ENCODE measurements at places on chromosomes 4 and X.
A peak's percentile ranks its signal among the peaks of the same experiment; 100 is the strongest.

DNA sequence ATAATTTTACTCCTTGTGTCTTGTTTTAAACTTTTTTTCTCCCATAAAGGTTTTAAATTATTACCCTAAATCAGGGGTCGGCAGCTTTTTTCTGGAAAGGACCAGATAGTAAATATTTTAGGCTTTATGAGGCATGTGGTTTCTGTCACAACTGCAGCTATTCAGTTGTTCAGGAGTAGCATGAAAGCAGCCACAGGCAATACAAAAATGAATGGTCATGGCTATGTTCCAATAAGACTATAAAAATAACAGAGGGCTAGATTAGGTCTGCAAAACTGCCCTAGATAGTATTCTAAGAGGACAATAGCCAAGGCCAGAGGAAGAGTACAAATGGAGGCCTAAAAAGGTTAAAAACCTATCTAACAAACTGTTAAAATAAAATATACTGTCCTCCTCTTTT, 24.6 kb downstream of the HERC5 start:
- no peak for DNase-seq

DNA sequence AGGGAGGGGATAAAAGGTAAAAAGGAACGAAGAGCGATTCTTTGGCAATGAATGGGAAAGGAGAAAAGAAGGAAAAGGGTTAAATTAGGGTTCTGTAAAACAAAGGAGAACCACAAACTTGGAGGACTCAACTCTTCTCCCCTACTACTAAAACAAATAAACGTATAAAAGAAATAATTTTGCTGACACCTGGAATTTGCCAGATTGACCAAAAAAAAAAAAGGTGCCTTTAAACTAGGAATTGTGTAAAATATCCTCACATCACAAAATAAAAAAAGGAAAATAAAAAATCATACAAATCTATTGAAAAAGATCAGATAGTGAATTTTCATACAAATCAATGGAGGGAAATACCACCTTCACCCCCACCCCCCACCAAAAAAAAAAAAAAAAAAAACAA, 129.3 kb downstream of the BMPR1B start:
- no peak for DNase-seq

DNA sequence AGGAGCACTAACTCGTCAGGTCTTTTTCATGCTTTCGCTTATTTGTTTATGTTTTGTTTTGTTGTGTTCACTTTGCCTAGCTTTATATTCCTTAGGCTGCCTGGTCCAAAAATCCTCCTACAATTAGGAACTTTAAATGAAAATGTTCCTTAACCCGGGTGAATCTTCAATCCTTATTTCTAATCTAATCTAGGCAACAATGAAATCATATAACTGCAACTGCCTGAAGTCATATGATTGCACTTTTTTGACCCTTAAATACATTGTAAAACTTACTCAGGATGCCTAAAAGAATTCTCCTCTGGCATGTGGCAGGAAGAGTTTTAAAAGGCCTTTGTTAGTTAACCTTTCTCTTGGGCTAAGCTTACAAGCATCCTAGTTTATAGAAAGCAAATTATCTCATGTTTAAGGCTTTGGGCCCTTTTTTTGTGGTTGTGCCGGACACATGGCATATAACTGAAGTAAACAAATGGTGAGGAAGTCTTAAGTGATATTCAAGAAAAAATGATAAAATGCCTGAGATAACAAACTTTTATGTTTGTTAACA, 279.4 kb downstream of the FAT4 start:
- DNase-seq, result no peak

DNA sequence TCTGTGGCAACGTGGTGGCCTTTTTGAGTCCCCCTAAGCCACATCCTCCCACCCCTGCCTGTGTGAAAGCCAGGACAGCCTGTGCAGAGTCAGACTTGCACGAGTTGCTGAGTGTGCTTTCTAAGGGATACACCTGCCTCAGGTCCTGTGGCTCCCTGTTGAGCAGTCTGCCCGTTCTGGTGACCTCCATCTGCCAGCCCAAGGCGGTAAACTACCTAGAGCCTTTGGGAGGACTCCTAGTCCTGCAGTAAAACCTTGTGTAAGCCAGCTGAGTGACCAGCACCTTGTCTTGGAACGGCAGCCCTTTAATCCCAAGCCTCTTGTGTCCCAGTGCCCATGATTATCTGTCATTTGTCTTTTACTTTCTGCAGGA, 69.3 kb downstream of the NBDY start:
- no peak for DNase-seq

GRCh38 chr4:67634741-67635140, 66.2 kb downstream of the UBA6 start:
- no peak for DNase-seq

GRCh38 chr4:172995161-172995560, 173.4 kb upstream of the GALNT7 start:
- no peak for DNase-seq

DNA sequence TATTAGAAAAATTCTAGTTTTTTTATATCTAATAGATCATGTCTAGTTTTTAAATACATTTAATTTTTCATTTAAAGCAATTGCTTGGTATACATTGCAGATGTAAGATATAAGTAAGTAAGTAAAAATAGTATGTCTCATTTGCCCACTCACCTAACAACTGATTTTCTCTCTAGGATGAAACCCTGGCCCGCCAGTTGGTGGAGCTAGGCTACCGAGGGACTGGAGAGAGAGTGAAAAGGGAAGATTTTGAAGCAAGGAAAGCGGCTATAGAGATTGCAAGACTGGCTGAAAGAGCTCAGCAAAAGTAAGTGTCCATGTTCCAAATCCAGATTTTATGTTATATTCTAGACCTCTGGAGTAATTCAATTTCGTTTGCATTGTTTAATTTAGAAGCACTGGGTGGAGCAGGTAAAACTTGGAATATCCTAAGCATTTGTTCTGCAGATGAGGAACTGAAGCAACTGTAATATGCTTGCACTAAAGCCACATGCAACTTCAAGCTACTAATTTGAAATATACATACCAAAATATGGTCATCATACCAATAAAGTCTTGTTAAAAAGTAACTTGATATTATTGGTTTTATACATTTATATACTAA, 27.1 kb downstream of the CFAP299 start:
- DNase-seq, result peak; percentile 45

DNA sequence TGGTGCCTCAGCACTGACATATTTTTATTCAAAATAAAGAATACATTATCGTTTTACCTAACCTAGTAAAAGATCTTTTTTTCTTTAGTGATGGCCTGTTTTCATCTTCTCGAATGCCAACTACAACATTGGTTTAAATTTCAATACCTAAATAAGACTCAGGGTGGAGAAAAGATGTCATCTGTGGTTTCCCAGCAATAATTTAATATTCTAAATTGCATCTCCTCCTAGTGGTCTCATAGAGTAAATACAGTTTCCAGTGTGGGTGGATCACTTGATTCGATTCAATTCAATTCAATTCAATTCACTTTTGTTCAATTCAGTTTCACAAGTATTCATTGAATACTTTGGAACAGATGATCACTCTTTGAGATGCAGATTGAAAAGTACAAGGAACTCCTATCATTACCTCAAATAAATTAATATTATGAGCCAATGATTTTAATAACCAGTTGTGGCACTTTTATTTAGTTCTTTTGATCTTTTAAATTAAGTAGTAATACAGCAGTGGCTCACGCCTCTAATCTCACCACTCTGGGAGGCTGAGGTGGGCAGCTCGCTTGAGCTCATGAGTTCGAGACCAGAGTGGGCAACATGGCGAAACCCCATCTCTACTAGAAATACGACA, 427.2 kb downstream of the FAT4 start:
- DNase-seq, result peak; percentile 35

DNA sequence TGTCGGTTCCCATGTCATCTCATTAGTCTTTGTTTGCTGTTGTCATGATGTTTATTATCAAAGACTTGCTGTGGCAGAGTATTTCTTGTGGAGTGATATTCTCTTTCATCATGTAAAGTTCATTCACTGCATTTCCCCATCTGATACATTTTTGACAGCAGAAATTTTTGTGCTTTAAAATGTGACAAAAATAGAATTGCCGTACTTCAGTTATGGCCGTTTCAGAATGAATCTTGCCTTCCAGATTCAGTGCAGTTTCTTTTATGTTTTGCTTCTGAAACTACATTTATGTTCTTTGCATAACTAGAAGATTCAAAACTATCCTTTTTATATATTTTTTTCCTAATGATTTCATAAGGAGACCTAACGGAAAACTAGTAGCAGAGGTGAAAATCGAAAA, 10.0 kb downstream of the CSTF2 start:
- no peak for DNase-seq

GRCh38 chrX:10259716-10260115, 102.9 kb downstream of the CLCN4 start:
- peak; percentile 85 for DNase-seq

DNA sequence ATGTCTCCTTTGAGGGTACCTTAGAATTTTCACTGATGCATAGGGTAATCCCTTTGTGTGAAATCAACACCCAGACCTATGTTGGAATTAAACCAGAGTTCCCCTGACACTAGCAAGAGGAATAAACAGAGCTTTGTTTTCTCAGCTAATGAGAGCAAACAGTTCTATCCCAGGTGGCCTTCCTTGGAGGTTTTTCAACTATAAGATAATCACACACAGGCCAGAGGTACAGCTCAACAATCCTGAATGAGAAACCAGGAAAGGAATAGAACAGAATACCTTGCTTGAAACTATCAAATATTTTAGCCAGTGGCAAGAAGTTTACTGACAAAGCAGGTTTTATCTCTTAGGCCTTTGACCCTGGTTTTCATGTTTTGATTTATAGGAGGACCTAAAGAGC, 100.2 kb downstream of the OTC start:
- no peak for DNase-seq

GRCh38 chrX:111010111-111010510, 85.9 kb upstream of the PAK3 start:
- DNase-seq, result no peak

DNA sequence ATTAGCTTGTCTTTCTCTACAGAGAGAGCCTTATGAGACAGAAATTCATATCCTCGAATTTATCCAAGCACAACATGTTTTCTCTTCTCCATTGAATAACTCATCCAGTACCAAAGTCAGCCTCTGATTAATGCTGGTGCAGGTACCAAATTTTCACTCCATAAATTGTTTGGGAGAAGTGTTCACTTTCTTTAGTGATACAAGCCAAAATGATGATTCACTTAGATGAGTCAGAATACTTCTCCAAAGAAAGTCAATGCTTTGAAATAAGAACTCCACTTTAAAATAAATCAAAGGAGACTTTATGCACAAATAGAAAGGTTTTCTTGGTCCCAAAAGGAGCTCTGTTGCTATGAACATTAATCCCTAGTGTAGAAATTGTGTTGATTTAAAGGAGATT, 60.2 kb downstream of the MAOB start:
- no peak for DNase-seq

DNA sequence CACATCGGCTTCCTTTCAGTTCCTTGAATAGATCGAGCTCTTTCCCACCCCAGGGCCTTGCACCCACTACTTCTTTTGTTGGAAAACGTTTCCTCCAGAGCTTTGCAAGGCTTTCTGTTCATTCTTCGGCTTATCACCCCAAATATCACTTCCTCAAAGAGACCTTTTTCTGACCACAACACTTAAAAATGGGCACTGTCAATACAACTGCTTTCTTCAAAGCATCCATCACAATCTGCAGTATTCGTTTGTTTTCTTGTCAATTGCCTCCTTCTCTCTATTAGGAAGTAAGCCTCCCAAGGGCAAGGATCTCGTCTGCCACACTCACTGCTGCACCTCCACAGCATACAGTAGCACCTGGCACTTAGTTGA, 17.7 kb upstream of the CENPU start:
- DNase-seq, result no peak

- DNase-seq, result no peak
Observed at GRCh38 chr4:77001907-77002306, 52.4 kb downstream of the SEPTIN11 start.

- no peak for DNase-seq
Observed at GRCh38 chrX:47138171-47138570, 6.3 kb downstream of the NDUFB11 start.

DNA sequence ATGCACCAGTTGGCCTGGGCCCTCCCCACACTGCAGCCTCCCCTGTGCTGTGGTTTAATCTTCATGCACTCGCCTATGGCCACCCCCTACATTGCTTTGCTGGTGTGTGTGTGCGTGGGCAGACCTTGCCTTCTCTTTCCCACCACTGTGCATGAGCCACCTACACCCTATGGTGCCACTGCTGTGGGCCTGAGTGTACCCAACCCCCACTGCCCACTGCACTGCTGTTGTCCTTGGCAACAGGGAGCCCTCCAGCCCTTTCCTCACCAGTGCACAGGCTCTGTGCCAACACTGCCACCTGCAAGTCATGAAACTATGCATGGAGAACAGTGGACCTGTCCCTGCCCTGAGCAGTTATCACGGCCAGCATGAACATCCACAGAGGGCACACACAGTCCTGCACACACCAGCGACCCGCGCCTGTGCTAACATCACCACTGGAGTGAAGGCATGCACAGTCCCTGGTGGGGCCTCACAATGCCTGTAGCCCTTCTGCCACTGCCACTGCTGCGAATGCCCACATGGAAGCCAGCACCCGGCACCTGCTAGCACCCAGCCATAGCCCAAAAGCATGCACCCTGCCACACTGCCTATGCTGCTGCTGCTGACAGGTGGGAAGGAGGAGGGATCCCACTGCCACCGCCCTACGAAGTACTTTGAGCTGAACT, 237.8 kb upstream of the ARSJ start:
- DNase-seq, result no peak

DNA sequence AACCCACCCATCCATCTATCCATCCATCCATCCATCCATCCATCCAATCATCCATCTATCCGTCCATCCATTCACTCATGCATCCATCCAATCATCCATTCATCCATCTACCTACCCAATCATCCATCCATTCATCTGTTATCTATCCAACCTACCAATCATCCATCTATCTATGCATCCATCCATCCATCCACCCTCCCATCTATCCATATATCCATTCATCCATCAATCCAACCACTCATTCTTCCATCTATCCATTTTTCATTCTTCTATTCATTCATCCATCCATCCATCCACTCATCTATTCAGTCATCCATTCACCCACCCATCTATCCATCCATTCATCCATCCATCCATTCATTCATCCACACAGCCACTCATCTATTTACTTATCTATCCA, 80.1 kb upstream of the SHOX start:
- DNase-seq, result no peak

- no peak for DNase-seq
Observed at GRCh38 chrX:118418811-118419251, 72.9 kb downstream of the WDR44 start.

- DNase-seq, result no peak
Observed at GRCh38 chr4:3470244-3471097, 7.4 kb downstream of the DOK7 start.

DNA sequence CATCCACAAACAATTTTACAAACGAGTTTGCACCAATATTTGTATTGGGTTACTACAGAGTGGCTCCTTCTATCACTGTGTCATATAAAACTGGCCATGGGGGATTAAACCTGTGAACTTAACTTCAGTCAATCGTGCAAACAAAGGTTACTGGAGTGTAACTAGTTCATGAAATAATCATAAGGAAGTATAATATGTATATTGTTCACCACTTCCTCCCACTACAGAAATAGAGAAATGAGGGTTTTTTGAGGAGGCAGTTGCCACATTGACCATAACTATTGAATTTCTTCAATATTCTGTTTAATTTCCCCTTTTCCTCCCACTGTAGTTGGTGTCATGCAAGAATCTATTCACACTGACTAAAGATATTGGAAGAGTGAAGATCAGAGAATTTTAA, at the start of gene GPR82:
GPR82 (plus strand) TSS at position 356 of the 400 bp plus-strand sequence. CDS start 2,846 bp downstream, outside the sequence.
- DNase-seq, result no peak
